Right ventricle myocardium inferior (tissue), 1 donor: ENCODE measurements at places on chromosomes 5 and 9. TPM values are rescaled to one million over a fixed set of nuclear protein-coding genes. Genes with fewer than 3 reads are reported as not detected.

FAM153A gene
- 1.4 TPM for total RNA-seq

ADGRV1 gene
- total RNA-seq = not detected

MRPL41 gene
- total RNA-seq = 244 TPM

INSYN2B gene
- 0.87 TPM for total RNA-seq

MYO10 gene
- 4.8 TPM for total RNA-seq

REEP2 gene
- 5.2 TPM for total RNA-seq

DIRAS2 gene
- total RNA-seq = not detected

DBH gene
- not detected for total RNA-seq

FAM221B gene
- not detected for total RNA-seq

DHX29 gene
- total RNA-seq = 19.8 TPM

CCDC183 gene
- total RNA-seq = 1.6 TPM

ZDHHC11B gene
- 14.7 TPM for total RNA-seq

GMCL2 gene
- total RNA-seq = not detected

FAM81B gene
- total RNA-seq = 6.4 TPM
